ENCODE measurements at places on chromosomes 5 and 9. TPM values are rescaled to one million over a fixed set of nuclear protein-coding genes. Genes with fewer than 3 reads are reported as not detected.

ZDHHC11B gene
- 2.1 TPM for total RNA-seq

CNTNAP3 gene
- 1.1 TPM for total RNA-seq

PDCD1LG2 gene
- total RNA-seq, result 2.5 TPM

IFNA14 gene
- not detected for total RNA-seq

ZNF354B gene
- total RNA-seq, result 3.6 TPM

- no peak overlapping the region for H3K4me3 ChIP-seq
- H3K27ac ChIP-seq, result no peak overlapping the region
- H3K4me1 ChIP-seq, result peaks cover 43% of the 10 kb centered on the region
- DNase-seq, result no peak
Measured at GRCh38 chr5:151018846-151019245, 1.5 kb upstream of the GPX3 start.

DNA sequence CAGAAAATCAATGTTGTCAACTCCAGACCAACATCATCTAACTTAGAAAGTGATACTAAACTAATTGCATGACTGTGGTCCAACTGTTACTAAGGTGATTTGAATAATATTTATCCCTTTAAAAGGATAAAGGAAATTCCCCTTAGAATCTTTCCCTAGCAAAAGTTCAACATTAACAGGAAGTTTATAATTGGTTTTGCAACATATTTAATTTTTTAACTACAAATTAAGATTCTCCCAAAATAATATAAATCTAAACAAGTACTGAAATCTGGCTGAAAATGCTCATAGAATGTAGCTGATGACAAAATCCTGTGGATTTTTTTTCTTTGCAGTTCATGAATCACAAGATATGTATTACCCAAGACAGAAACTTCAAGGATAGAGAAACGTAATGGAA, 151.4 kb downstream of the LPAR1 start:
- H3K27ac ChIP-seq, result no peak overlapping the region
- H3K27me3 ChIP-seq, result no peaks in the 10 kb centered on the region
- H3K36me3 ChIP-seq, result no peaks in the 10 kb centered on the region
- H3K4me3 ChIP-seq, result no peak overlapping the region
- H3K4me1 ChIP-seq, result no peaks in the 10 kb centered on the region

- H3K27me3 ChIP-seq, result no peaks in the 10 kb centered on the region
- H3K27ac ChIP-seq, result no peak overlapping the region
- H3K36me3 ChIP-seq, result no peaks in the 10 kb centered on the region
- no peak overlapping the region for H3K4me3 ChIP-seq
- H3K4me1 ChIP-seq, result no peaks in the 10 kb centered on the region
- DNase-seq, result no peak
Measured at GRCh38 chr5:78627766-78628165, 20.8 kb downstream of the LHFPL2 start.

GRCh38 chr9:135896205-135896604, 11.1 kb downstream of the CAMSAP1 start:
- DNase-seq, result no peak
- H3K4me3 ChIP-seq, result no peak overlapping the region
- H3K4me1 ChIP-seq, result no peaks in the 10 kb centered on the region
- H3K27me3 ChIP-seq, result no peaks in the 10 kb centered on the region
- H3K27ac ChIP-seq, result no peak overlapping the region

DNA sequence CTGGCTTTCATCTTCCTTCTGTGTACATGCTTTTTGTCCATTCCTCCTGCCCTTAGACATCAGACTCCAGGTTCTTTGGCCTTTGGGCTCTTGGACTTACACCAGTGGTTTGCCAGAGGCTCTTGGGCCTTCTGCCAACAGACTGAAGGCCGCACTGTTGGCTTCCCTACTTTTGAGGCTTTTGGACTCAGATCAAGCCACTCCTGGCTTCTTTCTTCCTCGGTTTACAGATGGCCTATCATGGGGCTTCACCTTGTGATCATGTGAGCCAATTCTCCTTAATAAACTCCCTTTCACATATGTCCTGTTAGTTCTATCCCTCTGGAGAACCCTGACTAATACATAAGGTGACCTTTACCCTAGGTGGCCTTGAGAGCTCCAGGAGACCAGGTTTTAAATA, 189.1 kb upstream of the CCNG1 start:
- no peak for DNase-seq
- no peaks in the 10 kb centered on the region for H3K27me3 ChIP-seq
- H3K27ac ChIP-seq, result no peak overlapping the region
- H3K4me1 ChIP-seq, result peaks cover 11% of the 10 kb centered on the region
- H3K4me3 ChIP-seq, result no peak overlapping the region

DNA sequence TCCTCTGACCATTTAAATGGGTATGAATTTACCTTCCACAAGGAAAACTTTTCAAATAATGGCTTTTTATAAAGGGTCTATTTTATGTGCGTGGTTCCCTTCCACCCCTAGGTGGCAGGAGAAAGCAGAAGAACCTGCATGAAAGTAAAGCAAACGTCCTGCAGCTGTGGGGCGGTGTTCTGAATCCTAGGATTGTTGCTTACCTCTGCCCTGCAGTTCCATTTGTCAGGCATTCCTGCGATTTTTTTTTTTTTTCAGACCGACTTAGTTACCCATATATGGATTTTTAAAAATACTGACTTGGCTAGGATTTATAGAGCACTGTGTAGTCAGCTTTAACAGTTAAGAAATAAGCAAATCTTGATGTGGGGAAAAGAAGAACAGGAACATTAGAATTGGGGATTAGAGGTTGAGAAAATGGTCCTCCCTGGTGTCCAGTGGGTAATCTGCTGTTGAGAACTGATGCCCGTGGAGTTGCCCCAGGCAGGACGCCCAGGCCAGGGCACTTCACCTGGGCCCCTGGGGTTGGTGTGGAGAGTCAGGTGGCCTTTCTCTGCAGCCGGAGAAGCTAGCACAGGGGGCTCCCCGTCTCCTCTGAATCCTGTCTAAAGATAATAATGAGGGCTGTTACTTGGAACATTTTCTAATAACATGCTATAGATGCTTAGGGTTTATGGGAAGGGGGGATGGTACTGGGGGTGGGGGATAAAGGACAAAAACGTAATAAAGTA, 30.4 kb upstream of the LTC4S start:
- H3K4me1 ChIP-seq, result peaks cover 24% of the 10 kb centered on the region
- DNase-seq, result peak; percentile 50
- H3K4me3 ChIP-seq, result no peak overlapping the region
- no peaks in the 10 kb centered on the region for H3K27me3 ChIP-seq
- peak overlapping the region; percentile 32 for H3K27ac ChIP-seq

DNA sequence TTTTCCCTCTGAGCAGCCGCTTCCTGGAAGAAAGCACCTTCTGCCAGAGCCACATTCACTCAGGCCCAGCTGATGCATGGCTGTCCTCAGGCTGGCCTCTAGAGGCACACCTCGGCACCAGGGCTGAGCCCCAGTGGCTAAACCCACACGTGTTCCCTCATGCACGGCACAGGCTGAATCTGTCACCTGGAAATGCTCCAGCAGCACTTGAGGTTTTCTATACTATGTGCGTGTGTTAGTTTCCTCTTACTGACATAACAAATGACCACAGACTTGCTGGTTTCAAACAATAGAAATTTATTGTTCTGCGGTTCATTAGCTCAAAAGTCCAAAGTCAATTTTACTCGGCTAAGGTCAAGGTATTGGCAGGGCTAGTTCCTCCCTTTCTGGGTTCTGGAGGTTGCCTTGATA, 141.4 kb downstream of the LRRC70 start:
- no peak overlapping the region for H3K4me3 ChIP-seq
- no peaks in the 10 kb centered on the region for H3K27me3 ChIP-seq
- no peaks in the 10 kb centered on the region for H3K36me3 ChIP-seq
- H3K27ac ChIP-seq, result no peak overlapping the region

- DNase-seq, result no peak
- no peaks in the 10 kb centered on the region for H3K4me1 ChIP-seq
- no peaks in the 10 kb centered on the region for H3K27me3 ChIP-seq
- H3K36me3 ChIP-seq, result no peaks in the 10 kb centered on the region
Measured at GRCh38 chr9:86486891-86487837, 133.0 kb upstream of the TUT7 start.

DNA sequence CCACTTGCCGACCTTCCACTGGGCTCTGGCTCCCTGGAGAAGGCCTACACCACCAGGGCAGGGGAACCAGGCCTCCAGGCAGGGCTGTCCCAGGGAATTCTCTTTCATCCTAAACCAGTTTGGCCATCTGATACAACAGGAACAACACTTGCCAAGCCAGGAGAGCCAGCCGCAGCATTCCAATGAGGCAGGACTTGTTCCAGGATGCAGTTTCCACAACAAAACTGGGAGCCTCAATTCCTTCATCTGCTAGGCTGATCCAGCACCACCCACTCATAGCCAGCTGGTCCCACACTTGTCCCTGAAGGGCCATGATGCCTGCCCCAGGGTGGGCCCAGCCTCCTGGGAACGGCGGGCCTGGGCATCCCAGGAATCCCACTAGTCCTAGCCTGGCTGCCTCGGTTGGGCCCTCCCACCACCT, 26.0 kb downstream of the BICD2 start:
- peaks cover 2% of the 10 kb centered on the region for H3K4me1 ChIP-seq
- DNase-seq, result no peak
- no peaks in the 10 kb centered on the region for H3K36me3 ChIP-seq

DNA sequence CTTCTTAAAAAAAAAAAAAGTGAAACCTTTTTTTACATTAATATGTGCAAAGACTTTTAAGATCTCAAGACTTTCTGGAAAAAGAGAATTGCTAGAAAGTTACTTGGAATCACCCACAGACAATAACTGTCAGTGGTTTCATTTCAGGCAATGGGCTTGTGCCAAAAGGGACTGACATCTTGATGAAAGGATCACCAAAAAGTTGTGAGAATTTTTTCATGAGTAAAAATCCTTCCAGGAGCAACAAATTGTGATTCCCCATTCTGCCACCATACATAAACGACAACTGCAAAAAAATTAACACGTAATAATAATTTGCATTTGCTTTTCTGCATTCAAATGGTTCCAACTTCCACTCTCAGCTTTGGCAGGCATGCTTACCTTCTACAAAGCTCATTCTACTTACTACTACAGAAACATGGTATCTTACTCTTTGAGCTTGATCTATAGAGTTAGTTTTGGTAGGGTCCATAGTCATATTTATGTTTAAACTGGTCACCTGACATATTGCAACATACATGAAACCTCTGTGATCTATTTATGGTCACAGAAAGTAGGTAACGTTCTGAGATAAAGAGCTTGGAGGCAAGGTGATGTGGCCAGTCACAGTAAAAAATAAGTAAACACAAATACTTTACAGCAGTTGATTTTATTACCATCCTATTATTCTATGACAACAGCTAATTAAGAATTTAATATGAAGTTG, 3.0 kb downstream of the NREP start:
- DNase-seq, result no peak
- no peak overlapping the region for H3K27ac ChIP-seq
- no peaks in the 10 kb centered on the region for H3K27me3 ChIP-seq
- no peak overlapping the region for H3K4me3 ChIP-seq
- no peaks in the 10 kb centered on the region for H3K4me1 ChIP-seq

DNA sequence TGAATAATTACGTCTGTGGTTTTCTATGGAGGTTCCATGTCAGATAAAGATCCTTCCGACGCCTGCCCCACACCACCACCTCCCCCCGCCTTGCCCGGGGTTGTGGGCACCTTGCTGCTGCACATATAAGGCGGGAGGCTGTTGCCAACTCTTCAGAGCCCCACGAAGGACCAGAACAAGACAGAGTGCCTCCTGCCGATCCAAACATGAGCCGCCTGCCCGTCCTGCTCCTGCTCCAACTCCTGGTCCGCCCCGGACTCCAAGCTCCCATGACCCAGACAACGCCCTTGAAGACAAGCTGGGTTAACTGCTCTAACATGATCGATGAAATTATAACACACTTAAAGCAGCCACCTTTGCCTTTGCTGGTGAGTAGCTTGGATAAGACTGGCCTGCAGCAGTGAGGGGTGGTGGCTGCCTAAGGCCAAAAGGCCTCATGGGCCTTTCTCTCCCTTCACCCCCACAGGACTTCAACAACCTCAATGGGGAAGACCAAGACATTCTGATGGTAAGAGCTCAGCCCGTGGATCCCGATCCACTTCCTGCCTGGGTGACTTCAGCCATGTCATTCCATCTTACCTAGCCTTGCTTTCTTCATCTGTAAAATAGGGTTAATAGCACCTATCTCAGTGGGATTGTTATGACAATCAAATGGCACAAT, at the start of gene IL3:
TSS of gene IL3 (plus strand) at position 155 of the 661 bp plus-strand sequence. CDS start at position 207, 52 bp downstream.
- H3K27me3 ChIP-seq, result no peaks in the 10 kb centered on the region
- H3K27ac ChIP-seq, result no peak within 1 kb of the TSS
- no peak within 1 kb of the TSS for H3K4me3 ChIP-seq
- H3K4me1 ChIP-seq, result no peaks in the 10 kb centered on the region

DNA sequence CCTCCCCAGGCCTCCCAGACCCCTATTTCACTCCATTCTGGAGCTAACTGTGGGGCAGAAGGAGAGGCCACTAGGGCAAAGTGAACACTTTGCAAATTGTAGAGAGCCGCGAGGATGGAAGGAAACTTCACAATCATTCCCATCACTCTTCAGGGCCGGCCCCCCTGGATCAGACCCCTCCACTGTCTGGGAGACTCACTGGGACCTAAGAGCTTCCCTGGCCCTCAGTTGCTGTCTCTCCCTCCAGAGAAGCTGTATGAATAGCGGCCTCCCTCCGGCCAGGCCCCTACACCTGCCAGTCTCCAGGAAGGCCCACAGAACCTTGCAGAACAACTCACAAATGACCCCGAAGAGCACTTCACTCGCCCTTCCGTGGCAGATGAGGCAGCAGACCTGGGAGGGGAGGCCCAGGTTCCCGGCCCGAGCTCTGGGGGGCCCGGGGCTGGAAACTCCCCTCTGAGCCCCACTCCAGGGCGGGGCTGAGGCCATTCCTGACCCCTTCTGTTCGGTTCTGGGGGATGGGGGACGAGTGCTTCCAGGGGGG, 141.9 kb upstream of the IER5L start:
- no peaks in the 10 kb centered on the region for H3K27me3 ChIP-seq
- H3K27ac ChIP-seq, result peak overlapping the region; percentile 77
- no peak overlapping the region for H3K4me3 ChIP-seq
- peaks cover 26% of the 10 kb centered on the region for H3K4me1 ChIP-seq
- no peak for DNase-seq

- no peaks in the 10 kb centered on the region for H3K27me3 ChIP-seq
- H3K27ac ChIP-seq, result no peak overlapping the region
- no peaks in the 10 kb centered on the region for H3K4me1 ChIP-seq
- no peaks in the 10 kb centered on the region for H3K36me3 ChIP-seq
- no peak overlapping the region for H3K4me3 ChIP-seq
Measured at GRCh38 chr5:58469896-58470295, 10.0 kb upstream of the PLK2 start.
